ENCODE measurements at places on chromosomes 4 and X. TPM values are rescaled to one million over a fixed set of nuclear protein-coding genes. Genes with fewer than 3 reads are reported as not detected.

GRCh38 chrX:9797384-9798360 lies 11.4 kb downstream of the SHROOM2 start:
- peaks cover 2% of the 10 kb centered on the region for H3K27me3 ChIP-seq
- H3K36me3 ChIP-seq, result no peaks in the 10 kb centered on the region
- no peak overlapping the region for H3K27ac ChIP-seq
- DNase-seq, result no peak
- H3K4me3 ChIP-seq, result no peak overlapping the region
- H3K4me1 ChIP-seq, result no peaks in the 10 kb centered on the region

ZNF711 gene
- polyA plus RNA-seq, result 0.58 TPM

CT45A10 gene
- polyA plus RNA-seq, result not detected

GRCh38 chrX:39821709-39822095 lies 276.1 kb downstream of the BCOR start:
- DNase-seq, result no peak
- no peaks in the 10 kb centered on the region for H3K36me3 ChIP-seq
- peaks cover 27% of the 10 kb centered on the region for H3K4me1 ChIP-seq
- H3K27ac ChIP-seq, result no peak overlapping the region
- H3K4me3 ChIP-seq, result no peak overlapping the region
- H3K27me3 ChIP-seq, result no peaks in the 10 kb centered on the region

GPRASP2 gene
- polyA plus RNA-seq, result 2.8 TPM
